Stimulated activated CD4-positive, alpha-beta T cell treated with anti-CD3 and anti-CD28 coated beads, Interleukin-4, amount 100 ng/mL, for 1 hour (primary cell): ENCODE measurements at places on chromosomes 6 and 20.

GRCh38 chr20:61514396-61514795 is 262.3 kb downstream of the CDH4 start:
- no peak for DNase-seq

- DNase-seq = no peak
Observed at GRCh38 chr6:84453499-84453898, 226.1 kb upstream of the CEP162 start.

DNA sequence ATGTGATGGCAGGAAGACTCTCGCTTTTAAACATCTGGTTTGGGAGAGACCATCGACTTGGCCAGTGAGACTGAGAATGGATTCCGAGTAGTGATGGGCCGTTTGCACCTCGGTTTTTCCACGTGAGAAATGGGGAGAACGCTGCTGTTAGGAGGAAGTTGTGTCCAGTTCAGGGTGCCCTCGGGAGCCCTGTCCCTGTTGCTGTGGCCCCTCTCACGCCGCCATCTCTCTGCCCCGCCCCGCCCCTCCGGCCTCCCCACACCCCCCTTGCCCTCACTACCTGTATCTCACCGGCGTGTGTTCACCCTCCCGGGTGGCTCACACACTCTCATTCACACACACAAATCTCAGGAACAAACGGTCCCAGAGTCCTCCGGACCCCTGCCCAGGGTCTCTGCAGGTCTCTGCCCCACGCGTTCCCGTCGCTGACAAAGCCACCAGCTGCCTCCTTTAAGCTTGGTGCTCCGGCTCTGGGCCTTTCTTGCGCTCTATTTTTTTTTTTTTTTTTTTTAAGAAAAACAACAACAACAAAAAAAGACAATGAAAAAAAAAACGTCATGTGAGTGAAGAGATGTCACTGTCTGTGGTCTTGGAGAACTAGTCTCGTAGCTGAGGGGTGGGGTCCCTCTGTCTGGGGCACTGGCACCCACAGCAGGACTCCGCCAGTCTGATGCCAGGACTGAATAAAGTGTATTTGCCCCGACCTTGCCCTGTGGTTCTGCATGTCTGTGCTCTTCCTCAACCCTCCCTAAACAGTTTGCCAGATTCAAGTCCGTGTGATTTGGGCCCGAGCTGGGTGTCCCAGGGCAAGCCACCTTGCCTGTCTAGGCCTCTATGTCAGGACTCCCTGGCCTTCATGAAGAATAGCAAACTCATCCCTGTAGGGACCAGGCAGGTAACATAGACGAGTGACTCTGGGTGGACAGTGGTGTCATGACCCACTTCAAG is 2.9 kb downstream of the SOX12 start:
- no peak for DNase-seq

- no peak for DNase-seq
Observed at GRCh38 chr6:75169689-75170586, 35.9 kb downstream of the COL12A1 start.

DNA sequence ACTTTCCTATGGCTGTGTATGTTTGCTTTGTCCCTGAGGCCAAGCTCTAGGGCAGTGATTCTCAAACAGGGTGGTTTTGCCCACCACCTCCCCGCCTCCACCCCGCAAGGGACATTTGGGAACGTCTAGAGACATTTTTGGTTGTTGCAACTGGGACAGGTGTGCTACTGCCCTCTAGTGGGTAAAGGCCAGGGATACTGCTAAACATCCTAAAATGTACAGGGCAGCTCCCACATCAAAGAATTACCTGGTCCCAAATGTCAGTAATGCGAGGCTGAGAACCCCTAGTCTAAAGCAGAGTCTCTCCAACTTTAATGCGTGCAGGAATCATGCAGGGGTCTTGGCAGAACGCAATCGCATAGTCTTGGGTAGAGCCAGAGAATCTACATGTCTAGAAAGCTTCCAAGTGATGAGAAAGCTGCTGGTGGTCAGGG is 5.1 kb downstream of the KCNS1 start:
- peak; percentile 42 for DNase-seq

DNA sequence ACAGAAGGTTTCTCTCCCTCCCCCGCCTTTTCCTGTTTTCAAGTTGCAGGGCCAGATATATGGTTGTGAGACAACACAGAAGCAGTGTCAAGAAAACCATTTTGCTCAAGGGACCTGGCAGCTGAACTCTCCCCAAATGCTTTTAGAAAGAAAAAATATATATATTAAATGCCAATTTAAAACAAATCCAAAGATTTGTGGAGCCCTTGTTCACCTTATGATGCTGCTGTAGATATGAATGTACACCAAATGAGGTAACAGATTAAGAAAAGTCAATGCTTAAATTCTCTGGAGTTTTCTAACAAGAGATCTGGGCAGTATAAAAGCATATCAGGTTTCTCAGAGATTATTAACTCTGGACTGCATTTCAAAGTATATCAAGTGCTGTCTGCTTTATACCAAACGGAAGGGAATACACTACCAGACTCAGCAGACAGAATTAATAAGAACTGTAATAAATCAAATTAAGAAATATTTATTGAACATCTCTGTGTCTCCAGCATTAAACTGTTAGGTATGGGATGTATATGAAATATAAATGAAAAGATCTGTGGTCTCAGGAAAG is 357.5 kb downstream of the HDGFL1 start:
- no peak for DNase-seq

DNA sequence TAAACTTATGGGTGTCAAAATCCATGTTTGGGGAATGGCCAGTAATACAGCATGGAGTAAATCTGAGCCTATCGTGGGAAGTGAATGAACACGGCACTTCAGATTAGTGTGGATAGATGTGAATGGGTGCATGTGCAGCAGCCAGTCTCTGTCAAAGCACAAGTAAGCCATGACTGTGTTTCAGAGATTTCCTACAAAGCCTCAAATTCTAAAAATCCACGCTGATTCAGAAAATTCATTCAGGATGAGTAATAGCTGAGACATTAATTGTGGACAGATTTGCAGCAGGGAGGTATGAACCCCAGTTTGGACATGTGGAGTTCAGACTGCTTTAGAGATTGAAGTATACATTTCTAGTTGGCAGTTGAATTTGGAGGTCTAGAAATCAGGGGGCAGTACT is 115.1 kb downstream of the QKI start:
- no peak for DNase-seq

GRCh38 chr20:21240394-21240793 is 62.7 kb upstream of the XRN2 start:
- DNase-seq = no peak

- DNase-seq = no peak
Observed at GRCh38 chr6:110409794-110410193, 5.6 kb downstream of the DDO start.

DNA sequence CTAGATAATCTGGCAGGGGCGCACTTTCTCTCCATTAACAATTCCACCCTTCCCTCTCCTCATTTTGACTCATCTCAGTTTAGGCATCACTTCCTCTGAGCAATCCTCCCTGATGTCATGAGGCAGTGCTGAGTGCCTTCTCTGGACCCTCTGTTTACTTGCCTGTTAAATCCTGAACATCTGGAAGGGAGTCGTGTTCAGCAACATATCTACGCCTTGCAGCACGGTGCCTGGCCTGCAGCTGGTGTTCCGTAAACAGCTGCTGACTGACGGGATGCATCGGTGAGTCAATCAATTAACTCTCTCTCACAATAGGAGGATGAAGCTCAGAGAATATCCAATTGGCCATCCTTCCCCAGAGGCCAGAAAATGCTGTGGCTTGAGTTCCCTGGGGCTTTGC is 613.5 kb downstream of the PTPRT start:
- DNase-seq = no peak

- DNase-seq = no peak
Observed at GRCh38 chr6:9233226-9233625, 797.9 kb upstream of the SLC35B3 start.

DNA sequence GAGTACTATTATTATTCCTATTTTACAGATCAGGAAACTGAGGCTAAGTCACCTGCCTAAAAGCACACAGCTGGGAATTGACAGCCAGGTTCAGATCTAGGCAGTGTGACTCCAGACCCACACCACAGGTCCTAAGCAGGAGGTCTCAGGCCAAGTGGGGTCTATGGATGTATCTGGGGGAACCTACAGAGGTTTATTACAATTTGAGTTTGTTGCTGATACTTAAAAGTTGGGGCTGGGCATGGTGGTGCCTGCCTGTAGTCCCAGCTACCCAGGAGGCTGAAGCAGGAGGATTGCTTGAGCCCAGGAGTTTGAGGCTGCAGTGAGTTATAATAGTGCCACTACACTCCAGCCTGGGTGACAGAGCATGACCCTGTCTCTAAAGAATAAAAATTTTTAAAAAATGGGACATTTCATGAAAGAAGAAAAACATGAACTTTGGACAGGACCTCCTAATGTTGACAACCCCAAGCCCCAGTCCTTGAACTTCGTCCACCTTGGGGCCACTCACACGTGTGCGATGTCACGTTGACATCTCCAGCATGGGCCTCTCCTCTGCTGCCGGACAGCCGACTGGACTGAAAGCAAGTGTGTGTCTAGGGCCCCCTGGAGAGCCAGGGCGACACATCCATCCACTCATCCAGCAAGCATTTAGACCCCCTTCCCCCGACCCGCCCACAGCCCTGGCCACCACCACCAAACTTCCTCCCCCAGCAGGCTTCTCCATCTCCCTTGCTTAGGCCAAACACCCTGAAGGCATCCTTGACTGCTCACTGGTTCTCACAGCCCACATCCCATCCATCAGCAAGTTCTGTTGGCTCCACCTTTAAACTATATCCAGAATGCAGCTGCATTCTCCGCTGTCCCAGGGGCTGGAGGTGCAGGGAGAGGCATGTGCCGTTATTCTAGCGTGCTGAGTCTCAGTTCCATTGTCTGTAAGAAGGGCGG is 40.0 kb downstream of the NOL4L start:
- no peak for DNase-seq

- DNase-seq = no peak
Observed at GRCh38 chr6:133948472-133948871, 4.6 kb upstream of the TBPL1 start.

DNA sequence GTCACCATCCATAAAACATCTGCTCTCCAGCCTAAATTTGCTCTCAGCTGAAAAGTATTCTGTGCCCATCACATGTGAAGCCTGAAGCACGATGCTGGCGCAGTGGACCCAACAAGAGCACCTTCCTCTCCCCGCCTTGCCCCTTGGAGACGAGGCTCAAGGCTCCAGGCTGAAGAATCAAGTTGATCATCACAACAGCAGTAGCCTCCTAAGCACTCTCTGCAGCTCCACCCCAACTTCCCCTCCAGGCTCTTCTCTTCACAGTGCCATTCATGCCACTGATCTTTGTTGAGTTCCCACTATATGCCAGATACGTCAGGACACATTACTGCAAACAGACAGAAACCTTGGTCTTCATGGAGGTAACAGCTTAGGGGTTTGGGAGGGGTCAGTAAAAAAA is 41.6 kb upstream of the ZNF217 start:
- no peak for DNase-seq

- DNase-seq = peak; percentile 11
Observed at GRCh38 chr6:116564921-116565872, 6.1 kb upstream of the RWDD1 start.

- no peak for DNase-seq
Observed at GRCh38 chr6:138383776-138384175, 6.1 kb downstream of the SMIM28 start.
